NCI-H2107 (cell line): ENCODE measurements at places on chromosomes 1 and 21.

DNA sequence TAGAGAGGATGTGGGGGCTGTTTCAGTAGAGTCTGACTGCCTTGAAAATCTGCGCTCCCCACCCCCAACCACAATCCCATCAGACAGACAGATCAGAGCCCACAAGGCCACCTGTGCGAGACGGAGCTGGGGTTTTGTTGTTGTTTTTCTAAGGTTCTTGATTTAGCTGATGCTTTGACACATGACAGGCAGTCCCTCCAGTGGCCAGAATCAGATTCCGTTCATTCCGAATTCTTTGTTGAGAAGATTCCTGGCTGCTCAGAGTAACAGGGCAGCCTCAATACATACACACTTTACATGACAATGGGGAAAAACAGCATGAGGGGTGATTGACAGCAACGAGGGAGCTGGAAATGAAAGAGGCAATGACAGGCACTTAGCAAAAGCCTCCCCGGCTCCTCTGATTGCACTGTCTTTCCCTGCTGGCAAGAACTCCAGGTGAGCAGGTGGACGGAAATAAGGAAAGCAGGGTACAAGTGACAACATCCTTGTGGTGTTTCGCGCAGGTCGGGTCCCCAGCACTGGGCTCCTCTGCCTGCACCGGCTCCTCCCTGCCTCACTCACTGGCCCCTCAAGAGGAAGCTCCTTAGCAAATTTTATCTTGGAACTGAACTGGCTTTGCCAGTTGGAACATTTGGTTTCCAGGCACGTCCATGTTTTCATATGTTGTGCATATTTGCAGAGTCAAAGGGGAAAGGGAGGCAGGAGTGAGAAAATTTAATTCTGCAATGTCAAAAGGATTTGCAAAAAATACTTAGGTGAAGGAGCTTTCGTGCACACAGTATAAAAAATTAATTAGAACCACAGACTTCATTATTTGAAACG, 148.7 kb downstream of the PGBD5 start:
- peak; percentile 67 for DNase-seq

GRCh38 chr1:43853161-43853921, 80.3 kb upstream of the ARTN start:
- DNase-seq: peak; percentile 86

- no peak for DNase-seq
Measured at GRCh38 chr1:54357967-54358366, 48.2 kb downstream of the SSBP3 start.

DNA sequence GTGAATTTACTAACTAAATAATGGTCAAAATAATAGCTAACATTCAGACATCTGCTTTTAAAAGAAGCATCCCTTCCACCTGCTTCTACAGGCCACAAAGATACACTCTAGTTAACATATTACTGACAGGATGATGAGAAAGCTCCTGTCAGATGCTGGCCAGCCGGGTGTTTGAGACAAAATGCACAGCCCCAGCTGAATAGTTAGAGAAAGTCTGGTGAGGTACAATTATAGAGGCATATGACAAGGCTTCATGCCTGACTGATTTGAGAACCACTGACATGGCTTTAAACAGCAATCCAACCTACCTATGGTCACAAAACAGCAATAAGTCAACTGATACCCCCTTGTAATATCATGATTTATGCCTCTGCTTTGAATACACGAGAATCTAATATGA, 137.0 kb downstream of the DENND1B start:
- DNase-seq: no peak

DNA sequence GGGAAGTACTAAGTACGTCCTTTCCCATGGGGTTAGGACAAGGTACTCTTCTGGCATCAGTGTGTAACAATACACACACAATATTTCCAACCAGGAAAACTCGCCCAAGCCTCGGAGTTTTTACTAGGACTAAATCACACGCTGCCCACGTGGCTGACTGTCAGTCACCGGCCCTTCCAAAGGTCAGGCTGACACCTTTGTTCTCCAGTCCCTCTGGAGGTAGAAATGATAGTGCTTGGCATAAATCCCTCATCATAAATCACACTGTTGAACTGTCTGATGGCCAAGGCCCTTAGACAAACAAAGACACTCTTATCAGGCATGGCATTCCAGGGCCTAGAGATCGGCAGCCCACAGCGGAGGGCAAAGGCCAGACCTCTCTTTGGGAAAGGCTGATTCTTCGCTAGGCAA, 16.9 kb upstream of the SLAMF9 start:
- no peak for DNase-seq

DNA sequence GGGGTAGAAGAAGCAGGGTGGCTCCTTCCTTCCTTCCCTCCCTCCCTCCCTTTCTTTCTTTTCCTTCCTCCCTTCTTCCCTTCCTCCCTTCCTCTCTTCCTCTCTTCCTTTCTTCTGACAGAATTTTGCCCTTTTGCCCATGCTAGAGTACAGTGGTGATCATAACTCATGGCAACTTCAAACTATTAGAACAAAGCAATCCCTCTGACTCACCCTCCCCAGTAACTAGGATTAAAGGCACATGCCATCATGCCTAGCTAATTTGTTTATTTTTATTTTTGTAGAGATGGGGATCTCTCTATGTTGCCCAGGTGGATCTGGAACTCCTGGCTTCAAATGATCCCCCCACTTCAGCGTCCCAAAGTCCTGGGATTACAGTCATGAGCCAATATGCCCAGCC, 10.0 kb upstream of the RPE65 start:
- no peak for DNase-seq

GRCh38 chr21:42570362-42570761, 56.7 kb downstream of the SLC37A1 start:
- no peak for DNase-seq

DNA sequence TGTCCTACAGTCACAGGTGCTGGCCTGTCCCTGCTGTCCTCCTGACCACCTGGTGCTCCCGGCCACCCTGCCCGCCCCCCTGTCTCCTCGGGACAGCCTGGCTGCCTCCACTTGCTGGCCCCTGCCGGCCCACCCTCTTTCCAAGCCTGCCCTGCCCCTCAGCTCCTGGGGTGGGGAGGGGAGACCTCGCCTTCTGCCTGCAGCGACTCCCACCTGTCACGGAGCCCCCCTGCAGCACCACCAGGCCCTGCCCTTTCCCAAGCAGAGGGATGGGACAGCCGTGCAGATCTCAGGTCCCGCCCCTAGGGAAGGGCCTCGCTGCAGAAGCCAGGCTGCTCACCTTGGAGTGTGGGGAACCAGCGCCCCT, 7.5 kb downstream of the LRRC3 start:
- no peak for DNase-seq

DNA sequence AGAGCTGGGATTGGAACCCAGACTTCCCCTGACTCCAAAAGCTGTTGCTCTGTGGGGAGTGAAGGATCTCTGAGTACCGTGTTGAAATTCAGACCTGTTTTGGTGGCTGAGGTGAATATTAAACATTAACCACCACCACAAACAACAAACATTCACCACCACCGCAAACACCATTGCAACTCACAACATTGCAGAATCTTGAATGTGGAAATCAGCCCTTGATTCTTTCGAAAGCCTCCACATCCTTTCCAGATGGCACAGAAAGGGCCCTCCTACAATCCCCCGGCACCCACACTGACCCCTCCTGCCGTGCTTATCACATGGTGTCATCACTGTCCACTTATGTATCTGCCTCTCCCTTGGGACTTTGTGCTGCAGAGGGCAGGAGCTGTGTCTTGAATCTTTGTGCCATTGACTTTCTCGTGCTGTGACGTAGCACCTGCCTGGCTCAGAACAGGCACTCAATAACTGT, 1.4 kb downstream of the CDA start:
- no peak for DNase-seq

DNA sequence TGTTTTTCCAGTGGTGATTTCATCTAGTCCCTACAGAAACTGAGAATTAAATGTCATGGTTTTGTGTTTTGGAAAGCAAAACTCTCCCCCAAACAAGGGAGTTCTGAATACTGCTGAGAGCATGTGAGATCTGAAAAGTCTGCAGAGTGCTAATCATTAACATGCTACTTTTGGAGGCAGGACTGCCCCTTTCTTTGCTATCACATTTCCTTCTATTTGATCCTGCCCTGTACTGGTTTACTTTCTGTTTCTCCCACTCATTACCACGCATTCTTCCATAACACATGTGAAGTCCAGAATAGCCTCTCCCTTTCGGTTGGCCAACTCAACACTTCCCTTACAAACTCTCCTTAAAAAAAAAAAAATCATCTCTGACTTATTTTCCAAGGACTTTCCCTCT, 63.6 kb downstream of the GADD45A start:
- no peak for DNase-seq

DNA sequence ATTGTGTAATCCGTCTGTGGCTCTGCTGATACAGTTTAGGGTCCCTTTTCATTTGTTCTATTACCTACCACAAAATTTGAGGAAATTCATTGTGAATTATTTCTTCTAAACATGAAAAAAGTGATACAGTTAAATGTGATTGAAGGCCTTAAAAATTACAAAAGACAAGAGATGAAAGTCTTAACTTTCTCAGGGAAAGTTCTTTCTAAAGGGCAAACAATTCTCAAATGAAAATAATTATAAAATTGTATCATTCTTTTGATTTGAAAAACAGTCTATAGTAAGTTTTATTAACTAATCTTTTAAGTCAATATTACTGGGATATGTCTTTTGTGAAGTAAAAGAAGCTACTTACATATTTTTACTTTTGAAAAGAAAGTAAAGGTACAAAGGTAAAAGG, 57.4 kb upstream of the SCYL3 start:
- no peak for DNase-seq

- DNase-seq: no peak
Measured at GRCh38 chr1:35151220-35151619, 41.7 kb downstream of the SFPQ start.

GRCh38 chr1:3915551-3916121, 15.6 kb upstream of the C1orf174 start:
- no peak for DNase-seq
